T-cell (primary cell): ENCODE measurements at places on chromosomes 5 and 9.

DNA sequence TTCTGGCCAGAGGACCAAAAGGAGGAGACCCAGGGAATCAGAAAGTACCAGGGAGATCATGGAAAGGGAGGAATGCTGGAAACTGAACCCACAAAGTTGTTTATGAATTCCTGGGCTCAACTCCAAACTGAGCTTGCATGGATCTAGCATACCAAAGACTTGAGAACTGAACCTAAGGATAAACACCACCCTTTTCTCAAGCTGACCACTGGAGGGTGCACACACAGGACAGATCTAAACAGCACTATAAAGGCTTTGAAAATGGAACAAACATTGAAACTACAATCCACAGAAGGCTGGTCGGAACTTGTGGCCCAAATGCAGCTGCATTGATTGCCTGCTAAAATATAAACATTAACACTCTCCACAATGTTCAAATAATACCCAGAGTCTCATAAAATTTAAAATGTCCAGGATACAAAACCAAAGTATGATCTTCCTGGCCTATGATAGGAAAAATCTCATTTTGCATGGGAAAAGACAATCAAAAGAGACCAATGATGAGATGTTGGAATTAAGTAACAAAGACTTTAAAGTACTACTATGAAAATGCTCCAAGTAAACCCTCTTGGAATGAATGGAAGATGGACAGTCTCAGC is 15.6 kb upstream of the IRF1 start:
- peaks cover 5% of the 10 kb centered on the region for H3K4me1 ChIP-seq
- no peak overlapping the region for H3K4me3 ChIP-seq
- no peak for DNase-seq
- H3K27ac ChIP-seq = no peak overlapping the region
- H3K27me3 ChIP-seq = no peaks in the 10 kb centered on the region

- no peak overlapping the region for H3K4me3 ChIP-seq
- no peak for DNase-seq
- H3K27ac ChIP-seq = no peak overlapping the region
- no peaks in the 10 kb centered on the region for H3K27me3 ChIP-seq
- H3K4me1 ChIP-seq = no peaks in the 10 kb centered on the region
- H3K36me3 ChIP-seq = no peaks in the 10 kb centered on the region
Measured at GRCh38 chr5:26579712-26580111, 458.7 kb downstream of the CDH9 start.

GRCh38 chr9:89606049-89606623 is 1.3 kb downstream of the GADD45G start:
- peak overlapping the region; percentile 71 for H3K4me3 ChIP-seq
- no peaks in the 10 kb centered on the region for H3K36me3 ChIP-seq
- no peak overlapping the region for H3K27ac ChIP-seq
- peak; percentile 17 for DNase-seq

GRCh38 chr9:69086769-69087168 is 51.2 kb downstream of the FXN start:
- no peak overlapping the region for H3K4me3 ChIP-seq
- no peaks in the 10 kb centered on the region for H3K4me1 ChIP-seq
- H3K27ac ChIP-seq = no peak overlapping the region
- DNase-seq = no peak
- no peaks in the 10 kb centered on the region for H3K36me3 ChIP-seq

DNA sequence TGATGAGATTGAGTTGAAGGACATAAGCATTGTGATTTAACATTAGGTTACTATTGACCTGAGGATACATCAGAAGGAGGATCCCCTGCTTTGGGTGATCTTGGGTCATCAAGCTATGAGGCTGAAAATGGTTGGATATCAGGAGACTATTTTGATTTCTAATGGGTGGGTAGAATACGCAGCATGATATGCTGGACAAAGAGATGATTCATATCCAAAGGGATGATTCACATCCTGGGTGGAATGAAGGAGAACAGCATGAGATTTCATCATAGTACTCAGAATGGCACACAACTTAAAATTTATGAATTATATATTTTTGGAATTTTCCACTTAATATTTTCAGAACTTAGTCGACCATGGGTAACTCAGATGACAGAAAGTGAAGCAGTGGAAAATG is 1759.5 kb upstream of the C9orf72 start:
- no peaks in the 10 kb centered on the region for H3K4me1 ChIP-seq
- H3K36me3 ChIP-seq = no peaks in the 10 kb centered on the region
- DNase-seq = no peak
- no peak overlapping the region for H3K27ac ChIP-seq

GRCh38 chr5:90598293-90598692 is 39.7 kb downstream of the ADGRV1 start:
- no peaks in the 10 kb centered on the region for H3K36me3 ChIP-seq
- H3K4me3 ChIP-seq = no peak overlapping the region
- no peaks in the 10 kb centered on the region for H3K27me3 ChIP-seq
- DNase-seq = no peak

GRCh38 chr9:10633785-10634184 is 21.0 kb upstream of the PTPRD start:
- H3K36me3 ChIP-seq = no peaks in the 10 kb centered on the region
- no peaks in the 10 kb centered on the region for H3K27me3 ChIP-seq
- no peaks in the 10 kb centered on the region for H3K4me1 ChIP-seq
- no peak overlapping the region for H3K4me3 ChIP-seq
- DNase-seq = no peak

GRCh38 chr5:55173687-55174230 is 782 bp upstream of the CDC20B start:
- peaks cover 43% of the 10 kb centered on the region for H3K27me3 ChIP-seq
- H3K4me3 ChIP-seq = peak overlapping the region; percentile 88
- no peak for DNase-seq
- peaks cover 18% of the 10 kb centered on the region for H3K4me1 ChIP-seq

DNA sequence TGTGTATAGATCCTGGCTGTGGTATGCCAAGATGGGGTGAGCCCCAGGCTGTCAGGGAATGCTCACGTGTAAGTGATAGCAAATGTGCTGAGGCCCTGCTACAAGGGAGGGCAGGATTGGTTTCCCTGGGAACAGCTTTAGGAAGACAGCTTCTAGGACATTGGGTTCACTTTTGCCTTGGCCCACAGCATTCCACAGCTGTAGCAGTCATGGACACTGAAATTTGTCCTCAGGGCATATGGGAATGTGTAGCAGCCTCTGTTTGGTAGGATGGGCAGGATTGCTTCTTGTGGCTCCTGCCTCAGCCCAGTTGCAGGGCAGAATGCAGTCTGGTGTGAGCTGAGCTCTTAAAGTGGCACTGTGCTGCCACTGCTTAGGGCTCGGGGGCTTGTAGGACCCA is 1061.7 kb upstream of the WWC1 start:
- H3K27me3 ChIP-seq = no peaks in the 10 kb centered on the region
- H3K4me1 ChIP-seq = no peaks in the 10 kb centered on the region
- H3K27ac ChIP-seq = no peak overlapping the region

DNA sequence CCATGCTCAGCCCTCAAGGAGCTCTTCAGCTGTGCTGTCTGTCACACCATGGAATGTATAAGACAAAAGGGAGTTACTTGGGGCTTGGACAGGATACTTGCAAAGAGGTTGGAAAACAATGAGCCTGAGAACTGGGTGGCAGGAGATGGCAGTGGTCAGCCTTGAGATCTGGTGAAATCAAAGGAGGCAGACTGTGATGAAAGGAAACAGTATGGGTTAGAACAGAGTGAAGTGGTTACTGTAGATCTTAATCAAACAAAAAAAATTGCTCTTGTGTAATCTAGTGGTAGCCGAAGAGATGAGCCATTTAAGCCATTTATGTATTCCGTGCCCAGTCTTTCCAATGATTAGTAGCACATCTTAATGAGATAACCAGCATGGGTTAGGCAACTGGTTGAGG is 142.2 kb downstream of the SV2C start:
- no peak overlapping the region for H3K4me3 ChIP-seq
- H3K27me3 ChIP-seq = peaks cover 4% of the 10 kb centered on the region
- no peak overlapping the region for H3K27ac ChIP-seq
